RCC 7860 (cell line): ENCODE measurements at places on chromosomes 6 and 20.
A peak's percentile ranks its signal among the peaks of the same experiment; 100 is the strongest.

DNA sequence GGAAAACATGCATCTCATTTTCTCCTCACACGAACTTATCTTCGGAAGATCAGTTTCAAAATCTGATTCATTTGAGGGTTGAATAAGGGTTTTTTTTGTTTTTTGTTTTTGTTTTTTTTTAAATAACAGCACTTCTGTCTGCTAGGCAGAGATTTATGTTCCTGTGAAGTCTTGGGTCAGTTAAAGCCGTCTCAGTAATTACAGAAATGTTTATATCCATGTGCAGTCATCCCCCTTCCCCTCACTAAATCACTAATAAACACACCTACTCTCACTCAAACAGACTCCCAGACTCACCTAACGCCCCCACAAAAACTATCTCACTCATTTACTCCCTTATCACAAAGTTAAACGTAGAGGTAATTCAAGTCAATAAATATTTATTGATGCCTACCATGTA, 214.2 kb upstream of the SUPT3H start:
- no peak for DNase-seq

DNA sequence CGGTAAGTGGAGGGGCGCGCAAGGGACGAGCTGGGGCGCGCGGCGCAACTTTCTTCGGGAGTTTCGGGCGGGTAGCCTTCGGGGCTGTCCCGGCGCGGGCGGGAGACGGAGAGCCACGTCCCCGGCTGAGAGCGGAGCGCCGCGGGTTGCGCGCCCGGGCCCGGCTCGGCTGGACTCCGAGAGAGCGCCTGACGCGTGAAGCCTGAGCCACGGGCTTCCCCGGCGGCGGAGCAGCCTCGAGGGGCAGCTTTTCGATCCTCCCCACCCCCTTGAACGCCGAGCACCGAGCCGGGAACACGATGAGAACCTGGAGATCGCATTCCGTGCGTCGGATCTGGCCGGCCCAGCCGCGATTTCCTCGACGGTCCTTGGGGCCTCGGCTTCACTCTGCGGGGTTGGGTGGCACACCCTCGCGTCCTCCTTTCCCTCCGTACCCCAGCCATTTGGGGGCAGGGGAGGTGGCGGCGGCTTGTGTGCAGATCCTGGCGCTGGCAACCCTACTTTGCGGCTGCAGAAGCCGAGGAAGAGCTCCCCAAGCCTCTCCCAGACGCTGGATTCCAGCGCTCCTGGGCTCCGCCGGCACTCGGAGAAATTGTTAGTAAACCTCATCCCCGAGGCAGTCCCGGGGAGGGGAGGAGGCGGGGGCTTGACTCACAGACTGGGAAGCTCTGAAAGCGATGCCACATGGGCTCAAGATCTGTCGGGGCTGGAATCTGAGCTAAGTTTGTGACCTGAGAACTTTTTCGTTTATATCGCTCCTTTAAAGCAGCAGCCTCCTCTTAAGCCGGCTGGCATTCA, 572 bp downstream of the DSE start:
- DNase-seq: peak; percentile 65

GRCh38 chr20:24915440-24915839, 33.6 kb upstream of the CST7 start:
- no peak for DNase-seq

DNA sequence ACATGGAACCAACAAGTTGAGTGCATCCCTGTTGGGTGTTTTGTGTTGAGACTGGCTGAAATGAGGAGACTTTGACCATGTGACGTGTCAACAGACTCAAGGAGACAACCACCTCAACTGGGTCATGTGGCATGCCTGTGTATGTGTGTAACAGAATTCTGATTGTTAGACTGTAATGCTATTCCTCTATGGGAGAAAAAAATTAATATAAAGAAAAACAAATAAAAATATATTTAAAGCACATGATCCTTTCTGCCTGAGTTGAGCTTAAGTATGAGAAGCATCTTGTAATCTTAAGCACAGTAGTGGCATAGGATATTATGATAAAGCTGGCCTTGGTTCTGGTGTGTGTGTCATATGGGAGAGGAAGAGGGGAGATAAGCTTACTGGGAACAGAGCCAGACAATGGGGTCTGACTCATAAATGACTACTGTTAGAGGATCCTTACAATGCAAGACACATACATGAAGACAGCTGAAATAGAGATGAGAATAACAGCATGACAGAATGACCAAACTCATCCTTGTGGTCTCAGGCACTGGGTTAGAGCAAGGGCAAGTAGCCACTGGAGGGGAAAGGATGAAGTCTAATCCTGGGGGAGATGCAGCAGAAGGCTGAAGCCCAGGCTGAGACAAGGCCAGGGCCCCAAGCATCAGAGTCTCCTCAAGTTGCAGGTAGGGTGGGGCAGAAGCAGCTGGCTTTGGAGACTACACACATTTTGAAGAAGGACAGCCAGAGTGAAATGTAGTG, 9.2 kb downstream of the TP53INP2 start:
- DNase-seq: peak; percentile 100

- DNase-seq: no peak
Observed at GRCh38 chr6:36962874-36963273, 8.3 kb downstream of the PI16 start.

DNA sequence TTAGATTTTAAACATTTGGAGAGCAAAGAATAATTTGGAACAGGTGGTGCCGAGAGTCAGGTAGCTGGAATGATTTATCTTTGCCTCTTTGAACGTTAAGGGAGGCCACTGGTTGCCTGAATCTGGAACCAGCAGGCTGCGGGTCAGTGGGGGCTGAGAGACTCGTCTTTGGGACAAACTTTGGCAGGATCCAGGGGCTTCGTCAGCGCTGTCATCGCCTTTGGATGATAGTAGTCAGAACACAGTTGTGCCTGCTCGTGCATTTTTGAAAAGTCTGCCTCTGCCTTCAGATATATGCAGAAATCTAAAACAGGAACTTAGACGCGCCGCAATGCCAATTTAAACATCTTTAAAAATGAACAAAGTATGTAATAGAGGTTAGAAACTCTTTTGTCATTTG, 5.0 kb downstream of the EYA2 start:
- no peak for DNase-seq

- no peak for DNase-seq
Observed at GRCh38 chr6:134527108-134527787, 209.3 kb upstream of the SGK1 start.

- no peak for DNase-seq
Observed at GRCh38 chr20:58076405-58076804, 152.0 kb downstream of the ANKRD60 start.

GRCh38 chr6:136426627-136427377, 123.4 kb downstream of the MAP7 start:
- DNase-seq: no peak

DNA sequence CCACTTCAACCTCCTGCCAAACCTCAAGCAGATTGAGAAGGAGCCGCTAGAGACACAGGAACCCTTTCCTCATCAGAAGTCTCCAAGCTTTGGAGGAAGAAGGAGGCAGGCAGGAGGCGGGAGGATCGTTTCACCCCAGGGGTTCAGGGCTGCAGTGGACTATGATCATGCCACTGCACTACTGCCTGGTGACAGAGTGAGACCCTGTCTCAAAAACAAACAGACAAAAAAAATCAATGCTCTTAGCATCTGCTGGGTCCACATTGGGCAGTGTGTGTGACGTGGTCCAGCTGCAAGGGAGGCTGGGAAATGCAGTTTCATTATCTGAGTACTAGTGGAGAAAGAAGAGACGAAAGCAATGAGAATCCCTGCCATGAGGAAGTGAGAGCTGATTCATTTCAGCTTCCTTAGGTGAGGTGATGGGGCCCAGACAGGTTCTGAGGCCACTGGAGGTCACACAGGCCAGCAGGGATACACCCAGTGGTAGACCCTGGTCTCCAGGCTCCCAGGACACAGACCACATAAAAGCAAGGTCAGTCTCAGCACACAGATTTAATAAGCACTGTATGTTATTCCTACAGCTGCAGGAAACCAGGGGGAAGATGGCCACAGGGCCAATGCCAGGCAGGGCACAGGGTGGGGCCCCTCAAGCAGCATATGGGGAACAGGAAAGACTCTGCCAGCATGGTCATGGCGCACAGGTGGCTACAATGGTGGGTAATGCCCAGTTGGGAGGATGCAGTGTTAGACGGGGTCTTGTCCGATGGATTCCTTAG, 4.3 kb downstream of the GFRA4 start:
- DNase-seq: no peak

DNA sequence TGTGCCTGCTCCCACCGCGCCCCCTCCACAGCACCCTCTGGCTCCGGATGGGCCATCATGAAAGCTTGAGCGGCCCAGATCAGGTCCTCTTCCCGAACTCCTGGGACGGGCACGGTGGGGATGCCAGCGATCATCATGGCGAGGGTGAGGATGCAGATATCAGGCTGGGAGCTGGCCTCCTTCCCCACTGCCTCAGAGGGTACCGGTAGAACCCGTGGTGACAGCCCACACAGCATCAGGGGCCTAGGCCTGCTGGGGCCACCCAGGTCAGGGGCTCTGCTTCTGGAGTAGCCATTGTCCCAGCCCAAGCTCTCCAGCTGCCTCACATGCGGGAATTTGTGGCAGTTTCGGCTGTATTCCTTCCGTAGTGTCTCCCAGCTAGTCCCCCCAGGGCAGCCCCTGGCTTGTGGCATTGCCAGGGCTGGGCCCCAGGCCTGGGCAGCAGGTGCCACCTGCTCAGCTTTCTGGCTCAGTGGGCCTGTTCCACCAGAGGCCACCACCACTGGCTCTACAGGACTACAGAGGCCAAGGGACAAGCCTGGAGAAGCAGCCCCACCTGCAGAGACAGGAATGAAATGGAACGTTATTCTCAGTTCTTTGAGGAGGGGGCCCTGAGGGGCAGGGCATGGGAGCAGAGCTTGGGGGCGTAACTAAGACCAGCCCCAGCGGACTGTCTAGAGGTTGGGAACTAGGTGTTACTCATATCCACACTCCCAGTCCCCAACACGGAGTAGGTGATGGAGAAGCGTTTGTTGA, 654 bp downstream of the SPATA25 start:
- no peak for DNase-seq

- no peak for DNase-seq
Observed at GRCh38 chr6:25582101-25582500, 69.9 kb upstream of the SCGN start.

DNA sequence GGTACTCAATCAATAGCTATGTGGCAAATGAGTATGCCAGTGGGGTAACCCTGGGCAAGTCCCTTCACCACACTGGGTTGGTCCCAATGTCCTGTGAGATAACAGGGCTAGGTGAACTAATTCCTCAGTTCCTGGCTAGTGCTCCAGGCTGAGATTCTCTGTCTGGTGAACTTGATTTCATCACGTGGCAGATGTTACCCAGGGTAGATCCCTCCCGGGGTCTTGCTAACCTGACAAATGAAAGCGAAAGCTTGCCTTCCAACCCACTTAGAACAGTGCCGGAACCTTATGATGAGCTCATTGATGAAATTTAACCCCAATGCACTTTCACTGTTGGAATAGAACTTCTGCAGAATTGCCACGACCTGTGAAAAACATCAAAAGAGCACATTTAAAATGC, 6.6 kb upstream of the ANKRD60 start:
- no peak for DNase-seq

GRCh38 chr6:106448000-106448426, 87.5 kb downstream of the CRYBG1 start:
- no peak for DNase-seq

- no peak for DNase-seq
Observed at GRCh38 chr20:33062105-33062824, 8.6 kb downstream of the BPIFB3 start.

DNA sequence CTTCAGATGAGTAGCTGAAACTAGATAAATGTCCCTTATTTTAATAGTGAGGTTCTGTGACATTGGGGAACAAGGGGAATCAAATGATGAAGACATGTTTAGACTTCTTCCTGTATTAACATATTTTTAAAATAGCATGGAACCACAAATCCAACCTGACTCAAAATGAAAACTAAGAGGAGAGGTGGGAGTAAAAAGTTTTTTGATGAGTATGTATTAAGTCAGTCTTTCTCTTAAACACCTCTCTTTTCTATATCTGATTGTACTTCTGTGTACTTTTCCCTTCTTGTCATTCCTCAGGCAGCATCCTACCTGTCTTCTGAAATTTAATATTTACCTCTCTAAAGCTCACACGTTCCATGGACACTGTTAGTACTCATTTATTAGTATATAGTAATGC, 8.7 kb upstream of the SDHAF4 start:
- DNase-seq: no peak

DNA sequence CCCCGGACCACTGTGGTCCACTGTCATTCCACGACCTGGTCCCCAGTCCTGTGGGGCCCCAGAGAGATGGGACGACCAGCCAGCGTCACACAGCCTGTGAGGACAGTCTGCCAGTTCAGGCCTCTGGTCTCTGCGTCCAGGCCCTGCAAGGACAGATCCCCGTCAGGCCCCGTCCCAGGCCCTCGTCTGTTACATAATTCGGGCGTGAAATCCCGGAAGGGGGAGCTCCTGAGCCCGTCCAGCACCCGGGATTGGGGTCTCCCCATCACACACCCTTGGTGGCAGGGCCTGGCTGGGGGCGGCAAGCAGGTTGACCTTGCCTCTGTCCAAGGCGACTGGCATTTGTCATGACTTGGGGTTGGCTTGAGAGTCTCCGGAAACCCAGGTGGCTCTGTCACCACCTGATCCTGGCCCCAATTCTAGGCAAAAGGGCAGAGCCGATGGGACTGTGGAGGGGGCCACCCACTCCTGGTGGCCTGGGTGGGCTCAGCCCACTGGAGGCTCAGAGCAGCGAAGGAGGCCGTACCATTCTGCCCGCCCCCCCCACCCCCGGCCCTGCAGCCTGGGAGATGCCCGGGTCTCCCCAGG, 73.8 kb upstream of the GATA5 start:
- no peak for DNase-seq

DNA sequence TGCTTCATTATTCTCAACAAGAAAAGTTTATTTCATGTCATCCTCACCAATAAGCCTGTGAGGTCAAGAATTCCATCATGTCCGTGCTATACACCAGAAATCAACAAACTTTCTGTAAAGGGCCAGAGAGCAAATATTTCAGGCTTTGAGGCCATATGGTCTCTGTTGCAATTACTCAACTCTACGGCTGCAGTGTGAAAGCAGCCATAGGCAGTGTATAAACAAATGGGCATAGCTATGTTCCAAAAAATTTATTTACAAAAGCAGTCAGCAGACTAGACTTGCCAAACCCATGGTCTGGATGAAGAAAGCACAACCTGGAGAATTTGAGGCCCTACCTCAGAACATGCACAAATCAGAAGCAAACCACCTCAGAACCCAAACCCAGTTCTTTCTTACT, 118.5 kb downstream of the PCSK2 start:
- DNase-seq: no peak

DNA sequence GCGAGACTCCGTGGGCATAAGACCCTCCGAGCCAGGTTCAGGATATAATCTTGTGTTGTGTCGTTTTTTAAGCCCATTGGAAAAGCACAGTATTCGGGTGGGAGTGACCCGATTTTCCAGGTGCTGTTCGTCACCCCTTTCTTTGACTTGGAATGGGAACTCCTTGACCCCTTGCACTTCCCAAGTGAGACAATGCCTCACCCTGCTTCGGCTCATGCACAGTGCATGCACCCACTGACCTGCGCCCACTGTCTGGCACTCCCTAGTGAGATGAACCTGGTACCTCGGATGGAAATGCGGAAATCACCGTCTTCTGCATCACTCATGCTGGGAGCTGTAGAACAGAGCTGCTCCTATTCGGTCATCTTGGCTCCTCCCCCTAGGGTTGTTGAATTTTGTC, 307.7 kb upstream of the DEFB115 start:
- DNase-seq: no peak
